ENCODE measurements at places on chromosomes 2 and 18. TPM values are rescaled to one million over a fixed set of nuclear protein-coding genes. Genes with fewer than 3 reads are reported as not detected.

The FAHD2B gene
- 8.3 TPM for total RNA-seq

The DTNA gene
- total RNA-seq = 17.5 TPM

The RIT2 gene
- not detected for total RNA-seq

The ASXL3 gene
- 0.66 TPM for total RNA-seq

The BMPR2 gene
- total RNA-seq = 24.1 TPM

The ZBTB7C gene
- total RNA-seq = not detected

The KLHL41 gene
- total RNA-seq = 9.8 TPM

The SULT1C2 gene
- total RNA-seq = 0.44 TPM

The DCC gene
- 2.5 TPM for total RNA-seq

The GPR35 gene
- total RNA-seq = 0.99 TPM

The TPO gene
- not detected for total RNA-seq

The FKBP7 gene
- 49.9 TPM for total RNA-seq

The MGAT4A gene
- total RNA-seq = 0.83 TPM

The SLC5A7 gene
- not detected for total RNA-seq

The C2orf81 gene
- total RNA-seq = 1.5 TPM

The VAMP5 gene
- 35.4 TPM for total RNA-seq

The REG3A gene
- total RNA-seq = not detected

The CFC1 gene
- not detected for total RNA-seq

The RNU2-63P gene
- total RNA-seq = not detected

The KCNG2 gene
- total RNA-seq = 0.73 TPM

The PCARE gene
- not detected for total RNA-seq

The ALKAL2 gene
- not detected for total RNA-seq

The LINC00305 gene
- total RNA-seq = not detected

The GPBAR1 gene
- total RNA-seq = not detected

The UPP2 gene
- not detected for total RNA-seq

The TTN gene
- 0.50 TPM for total RNA-seq

The BAZ2B gene
- total RNA-seq = 28.9 TPM

The TNFAIP6 gene
- total RNA-seq = 32.4 TPM

The RAMP1 gene
- 2.6 TPM for total RNA-seq

The FBXO41 gene
- total RNA-seq = 3.1 TPM

The M1AP gene
- not detected for total RNA-seq

The EMILIN1 gene
- total RNA-seq = 366 TPM

The NYAP2 gene
- total RNA-seq = not detected

The C2orf78 gene
- not detected for total RNA-seq

The SH3BP4 gene
- total RNA-seq = 67.5 TPM

The BOD1L2 gene
- total RNA-seq = not detected

The SIX2 gene
- total RNA-seq = not detected

All from smooth muscle cell of trachea (primary cell).